ENCODE measurements at places on chromosomes 1 and 21.

DNA sequence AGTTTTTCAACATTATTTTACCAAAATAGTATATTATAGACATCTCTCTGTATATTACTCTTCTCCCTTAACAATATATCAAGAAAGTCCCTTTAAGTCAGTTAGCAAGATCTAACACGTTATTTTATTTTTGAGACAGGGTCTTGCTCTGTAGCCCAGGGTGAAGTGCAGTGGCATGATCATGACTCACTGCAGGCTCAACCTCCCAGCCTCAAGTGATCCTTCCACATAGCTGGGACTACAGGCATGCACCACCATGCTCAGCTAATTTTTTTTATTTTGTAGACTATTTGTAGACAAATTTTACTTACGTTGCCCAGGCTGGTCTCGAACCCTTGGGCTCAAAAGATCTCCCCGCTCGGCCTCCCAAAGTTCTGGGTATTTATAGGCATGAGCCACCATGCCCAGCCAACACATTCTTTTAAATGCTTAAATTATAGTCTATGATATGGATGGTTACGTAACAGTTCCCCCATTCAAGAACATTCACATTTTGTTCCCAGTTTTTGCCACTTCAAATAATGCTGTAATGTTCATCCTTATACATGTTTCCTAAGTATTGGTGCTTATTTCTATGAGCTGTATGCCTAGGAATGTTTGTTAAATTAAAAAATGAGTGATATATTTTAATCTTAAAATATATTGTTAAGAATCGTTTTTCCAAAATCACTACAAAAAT, 70.4 kb downstream of the TUT4 start:
- no peak overlapping the region for H3K4me3 ChIP-seq
- H3K27ac ChIP-seq, result no peak overlapping the region
- DNase-seq, result peak; percentile 3
- no peaks in the 10 kb centered on the region for H3K27me3 ChIP-seq
- no peaks in the 10 kb centered on the region for H3K4me1 ChIP-seq

DNA sequence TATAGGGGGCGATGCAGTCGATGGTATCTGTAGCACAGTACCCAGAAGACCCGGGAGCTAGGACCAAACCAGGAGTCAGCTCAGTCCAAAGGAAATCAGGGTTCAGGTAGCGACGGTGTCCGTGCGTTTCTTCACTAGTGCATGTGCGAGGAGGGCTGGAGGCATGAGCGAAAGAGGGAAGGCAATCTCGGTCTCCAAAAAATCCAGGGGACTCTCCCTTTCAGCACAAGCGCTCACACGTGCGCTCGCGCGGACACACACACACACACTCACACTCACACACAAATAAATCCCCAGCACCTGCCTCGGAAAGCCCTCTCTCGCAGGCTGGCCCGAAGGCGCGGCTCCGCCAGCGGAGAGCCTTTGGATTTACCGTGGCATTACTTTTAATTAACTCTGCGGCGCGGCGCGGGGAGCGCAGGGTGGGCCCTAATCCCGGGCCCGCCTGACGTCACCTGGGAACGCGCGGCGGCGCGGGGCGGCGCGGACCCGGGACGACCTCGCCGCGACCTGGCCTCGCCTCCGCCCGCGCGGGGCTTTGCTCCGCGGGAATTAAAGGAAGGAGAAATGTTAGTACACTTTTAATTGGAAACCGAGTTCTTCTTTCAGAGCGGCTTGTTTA, 121.2 kb downstream of the LMX1A start:
- H3K27me3 ChIP-seq, result peaks cover 3% of the 10 kb centered on the region
- DNase-seq, result no peak
- no peak overlapping the region for H3K4me3 ChIP-seq
- no peak overlapping the region for H3K27ac ChIP-seq
- H3K36me3 ChIP-seq, result no peaks in the 10 kb centered on the region

- no peaks in the 10 kb centered on the region for H3K36me3 ChIP-seq
- peak within 1 kb of the TSS; percentile 35 for H3K4me3 ChIP-seq
- no peaks in the 10 kb centered on the region for H3K27me3 ChIP-seq
- no peak within 1 kb of the TSS for H3K27ac ChIP-seq
Observed at GRCh38 chr1:216723274-216723780, at the start of gene ESRRG. Gene ESRRG (minus strand): TSS chr1:216723429. CDS start chr1:216723299, 130 bp downstream.

- DNase-seq, result peak; percentile 66
- no peaks in the 10 kb centered on the region for H3K27me3 ChIP-seq
- H3K4me3 ChIP-seq, result no peak overlapping the region
- no peaks in the 10 kb centered on the region for H3K4me1 ChIP-seq
- no peaks in the 10 kb centered on the region for H3K36me3 ChIP-seq
- H3K27ac ChIP-seq, result no peak overlapping the region
Observed at GRCh38 chr1:29698033-29698432, 461.7 kb downstream of the PTPRU start.
